Stimulated activated CD8-positive, alpha-beta memory T cell treated with anti-CD3 and anti-CD28 coated beads, Interleukin-4, amount 100 ng/mL, for 4 hours (primary cell): ENCODE measurements at places on chromosomes 13 and 19.

- no peak for DNase-seq
Measured at GRCh38 chr13:29323954-29324353, 271.5 kb downstream of the SLC7A1 start.

DNA sequence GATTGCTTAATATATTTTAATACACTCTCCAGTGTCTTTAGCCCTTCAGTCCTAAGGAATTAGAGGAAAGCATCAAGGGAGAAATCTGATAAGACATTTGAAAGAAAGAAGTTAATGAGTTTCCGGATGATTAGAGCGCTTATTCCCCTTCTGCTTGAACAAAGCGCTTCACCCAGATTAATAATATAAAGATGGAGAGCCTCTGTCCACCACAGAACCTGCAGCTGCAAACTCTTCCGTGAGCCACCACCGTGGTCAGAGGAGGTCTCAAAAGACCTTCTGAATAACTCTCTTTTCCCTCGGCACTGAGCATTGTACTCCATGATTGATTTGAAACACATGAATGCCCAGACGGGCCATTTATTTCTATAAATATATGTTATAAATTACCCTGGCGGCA is 14.2 kb upstream of the TUBGCP3 start:
- DNase-seq, result no peak

- no peak for DNase-seq
Measured at GRCh38 chr13:33318744-33319143, 33.2 kb upstream of the STARD13 start.

- no peak for DNase-seq
Measured at GRCh38 chr13:55013051-55013450, 1984.4 kb downstream of the OLFM4 start.

DNA sequence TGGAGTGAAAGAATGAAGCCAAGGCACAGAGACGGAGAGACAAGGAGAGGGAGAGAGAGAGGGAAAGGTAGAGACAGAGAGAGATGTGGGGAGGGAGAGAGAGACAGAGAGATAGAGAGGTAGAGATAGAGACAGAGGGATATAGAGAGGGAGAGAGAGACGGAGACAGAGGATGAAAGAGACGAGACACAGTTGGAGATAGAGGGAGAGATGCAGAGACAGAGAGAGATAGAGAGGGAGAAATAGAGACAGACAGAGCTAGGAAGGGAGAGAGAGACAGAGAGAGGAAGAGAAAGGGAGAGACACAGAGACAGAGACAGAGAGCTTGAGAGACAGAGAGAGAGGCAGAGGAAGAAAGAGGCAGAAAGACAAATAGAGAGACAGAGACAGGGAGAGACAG is 4.5 kb upstream of the CSNK1G2 start:
- no peak for DNase-seq

DNA sequence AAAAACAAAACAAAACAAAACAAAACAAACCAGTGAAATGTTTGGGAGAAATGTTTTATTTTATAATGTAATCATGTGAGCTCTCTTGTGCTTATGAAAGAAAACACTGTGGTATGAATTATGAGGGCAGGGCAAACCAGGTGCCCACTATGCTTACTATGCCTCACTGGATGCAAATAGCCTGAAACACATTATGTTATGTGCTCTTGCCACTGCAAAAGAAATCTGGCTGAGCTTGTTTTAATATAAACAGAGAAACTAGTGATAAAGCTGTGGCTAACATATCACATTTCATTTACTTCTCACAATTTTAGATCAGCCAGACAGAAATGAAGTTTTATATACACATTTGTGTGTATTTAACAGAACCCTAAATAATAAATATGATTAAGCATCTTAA is 8.7 kb upstream of the NBEA start:
- no peak for DNase-seq

DNA sequence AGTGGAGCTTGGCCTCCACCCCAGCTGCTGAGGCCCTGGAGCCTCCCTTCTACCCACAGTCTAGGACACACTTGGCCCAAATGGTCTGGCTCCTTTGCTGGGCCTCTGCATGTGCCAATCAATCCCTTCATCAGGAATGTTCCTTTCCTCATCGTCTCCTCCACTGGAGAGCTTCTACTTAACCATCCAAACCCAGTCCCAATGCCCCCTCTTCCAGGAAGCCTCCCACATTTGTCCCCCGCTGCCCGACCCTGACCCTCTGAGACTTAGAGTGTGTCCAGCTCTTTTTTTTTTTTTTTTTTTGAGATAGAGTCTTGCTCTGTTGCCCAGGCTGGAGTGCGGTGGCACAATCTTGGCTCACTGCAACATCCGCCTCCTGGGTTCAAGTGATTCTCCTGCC is 2.5 kb downstream of the DUS3L start:
- DNase-seq, result no peak

DNA sequence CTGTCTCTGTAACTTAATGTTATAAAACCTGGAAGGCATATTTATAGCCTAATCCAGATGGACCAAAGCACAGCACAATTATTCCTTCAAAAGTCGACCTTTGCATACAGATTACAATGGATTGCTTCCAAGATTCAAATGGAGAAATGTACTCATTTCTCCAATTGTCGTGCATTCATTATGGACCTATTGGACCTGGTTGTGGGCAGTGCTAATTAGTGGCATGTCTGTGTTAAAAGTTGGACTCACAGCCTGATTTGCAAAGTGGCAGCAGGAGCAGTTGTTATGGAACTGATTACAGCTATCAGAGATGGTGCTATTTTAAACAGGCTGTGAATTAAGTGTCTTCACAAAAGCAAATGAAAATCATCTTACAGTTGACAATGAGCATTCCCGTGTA is 1529.3 kb upstream of the SLC10A2 start:
- no peak for DNase-seq

GRCh38 chr13:23797276-23797903 is 91.8 kb downstream of the MIPEP start:
- no peak for DNase-seq

- no peak for DNase-seq
Measured at GRCh38 chr13:108083056-108083455, 132.3 kb downstream of the LIG4 start.

DNA sequence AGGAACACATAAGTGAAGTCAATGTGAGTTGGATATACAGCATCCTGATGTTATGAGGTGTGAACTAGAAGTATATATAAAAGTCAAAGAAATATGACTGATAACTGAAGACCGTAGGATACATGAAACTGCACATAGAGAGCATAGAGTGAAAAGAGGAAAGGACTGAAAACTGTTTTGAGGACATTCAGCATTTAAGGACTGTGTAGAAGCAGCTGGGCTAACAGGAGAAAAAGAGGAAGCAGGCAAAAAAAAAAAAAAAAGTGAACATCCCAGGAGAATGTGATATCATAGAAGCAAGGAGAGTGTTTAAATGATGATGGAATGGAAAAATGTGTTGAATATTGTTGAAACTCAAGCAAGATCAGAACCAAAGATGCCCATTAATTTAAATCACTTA is 363.5 kb downstream of the PCDH20 start:
- no peak for DNase-seq

DNA sequence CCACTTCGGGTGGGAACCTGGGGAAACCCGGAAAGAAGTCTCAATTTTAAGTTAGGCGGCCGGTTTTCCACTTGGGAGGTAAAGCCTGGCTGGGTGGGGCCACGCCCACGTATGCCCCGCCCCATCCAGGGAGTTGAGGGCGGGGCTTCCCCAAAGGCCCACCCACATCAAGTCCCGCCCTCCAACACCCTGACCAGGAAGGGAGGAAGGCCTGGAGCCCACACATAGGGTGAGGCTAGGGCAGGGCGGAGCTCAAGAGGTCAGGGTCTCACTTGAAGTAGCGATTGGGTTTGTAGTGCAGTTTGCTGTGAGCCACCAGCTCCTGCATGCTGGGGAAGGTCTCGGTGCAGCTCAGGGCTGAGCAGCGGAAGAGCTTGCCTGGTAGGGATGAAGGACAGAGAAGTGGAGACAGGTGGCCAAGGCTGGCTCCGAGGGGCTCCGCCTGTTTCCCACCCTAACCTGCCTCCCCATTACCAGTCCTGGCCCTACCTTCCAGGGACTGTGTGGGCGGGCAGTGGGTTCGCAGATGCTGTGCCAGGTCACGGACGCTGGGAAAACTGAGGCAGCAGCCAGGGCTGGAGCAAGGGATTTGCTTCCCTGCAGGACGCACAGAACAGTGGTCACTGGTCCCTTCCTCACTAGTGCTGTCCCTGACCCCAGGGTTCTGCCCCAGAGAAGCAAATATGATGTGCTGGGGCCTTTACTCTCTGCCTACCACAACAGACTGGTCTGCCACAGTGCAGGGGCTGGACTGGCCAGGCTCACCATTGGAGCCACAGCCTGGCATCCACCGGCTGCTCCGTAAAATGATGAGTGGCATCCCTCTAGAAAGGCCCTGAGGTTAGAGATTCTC is 1.6 kb downstream of the ZNF414 start:
- DNase-seq, result no peak

- no peak for DNase-seq
Measured at GRCh38 chr13:102441085-102441484, 39.2 kb upstream of the FGF14 start.

GRCh38 chr19:51131780-51132680 is 7.3 kb downstream of the SIGLEC9 start:
- DNase-seq, result no peak
